ENCODE measurements at places on chromosomes 2 and 18.

GRCh38 chr2:240622531-240623235, 2.6 kb upstream of the GPR35 start:
- no peak for DNase-seq

DNA sequence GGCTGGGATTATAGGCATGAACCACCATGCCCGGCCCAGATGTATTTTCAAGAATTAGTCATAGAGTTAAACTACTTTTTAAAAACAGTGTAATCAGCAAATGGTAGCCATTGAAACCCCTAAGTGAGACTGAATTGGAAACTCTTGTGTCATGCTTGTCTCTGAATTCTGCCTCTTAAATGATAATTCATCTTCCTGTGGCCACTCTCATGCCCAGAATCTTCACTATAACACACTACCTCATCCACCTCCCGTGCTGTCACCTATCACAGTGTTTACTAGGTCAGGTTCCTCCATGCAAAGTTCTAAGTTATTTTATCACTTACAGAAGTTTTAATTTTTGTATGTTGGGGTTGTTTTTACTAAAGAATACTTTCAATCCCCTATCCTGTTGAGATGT, 197.5 kb downstream of the PHLPP1 start:
- DNase-seq: no peak

- no peak for DNase-seq
Observed at GRCh38 chr2:124267794-124268193, 242.7 kb downstream of the CNTNAP5 start.

DNA sequence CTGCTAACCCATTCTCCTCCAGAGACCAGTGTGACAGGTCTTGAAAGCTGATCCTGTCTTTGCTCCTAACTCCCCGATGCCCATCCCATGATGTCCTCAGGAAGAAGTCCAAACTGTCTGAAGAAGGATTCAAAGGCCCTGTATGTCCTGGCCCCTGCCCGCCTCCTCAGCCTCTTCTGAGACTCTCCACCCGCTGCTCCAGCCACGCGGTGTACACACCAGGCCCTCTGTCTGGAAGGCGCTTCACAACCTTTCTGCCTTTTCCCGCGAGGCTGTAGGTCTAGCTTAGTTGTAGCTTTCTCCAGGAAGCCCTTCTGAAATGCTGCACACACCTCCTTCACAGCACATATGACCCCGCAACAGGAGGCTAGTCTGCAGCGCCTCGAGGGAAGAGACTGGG, 23.5 kb upstream of the CRYBA2 start:
- DNase-seq: no peak

- DNase-seq: no peak
Observed at GRCh38 chr18:35190948-35191697, 49.7 kb upstream of the ZNF397 start.

GRCh38 chr2:95361216-95361980, 41.1 kb upstream of the FAHD2A start:
- no peak for DNase-seq

DNA sequence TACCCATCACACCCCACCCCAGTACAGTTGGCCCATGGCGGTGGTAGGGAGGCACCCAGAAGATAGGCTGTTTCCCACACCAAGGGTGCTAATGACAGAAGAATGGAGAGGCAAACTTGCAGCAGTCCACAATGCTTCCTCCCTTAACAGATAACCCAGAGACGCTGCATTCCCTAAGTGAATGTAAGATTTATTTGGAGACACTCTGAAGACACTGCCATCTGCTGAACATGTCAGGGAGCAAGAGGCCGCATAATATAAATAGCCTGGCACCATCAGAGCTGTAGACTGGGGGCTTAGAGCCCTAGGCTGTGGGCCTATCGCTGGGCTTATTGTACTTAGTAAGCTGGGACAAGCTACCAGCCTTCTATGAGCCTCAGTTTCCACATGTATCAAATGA, 2.2 kb upstream of the IWS1 start:
- DNase-seq: no peak
